HepG2 (cell line): ENCODE measurements at places on chromosomes 13 and 19. TPM values are rescaled to one million over a fixed set of nuclear protein-coding genes. Genes with fewer than 3 reads are reported as not detected.

KCNJ14 gene
- 0.46 and 0.51 TPM in 2 replicates for polyA plus RNA-seq

ZNF439 gene
- 2.9 TPM in 2 replicates for polyA plus RNA-seq

ZNF418 gene
- polyA plus RNA-seq, result 0.03 and 0.07 TPM in 2 replicates

C13orf42 gene
- polyA plus RNA-seq, result not detected in 2 replicates

ACTMAP gene
- polyA plus RNA-seq, result 7.9 and 11.3 TPM in 2 replicates

SCGB2B2 gene
- 0.03 and 0.12 TPM in 2 replicates for polyA plus RNA-seq

SLC7A10 gene
- polyA plus RNA-seq, result 1.1 TPM in 2 replicates

LHB gene
- 0.82 TPM in 1 of 2 replicates, not detected in the other for polyA plus RNA-seq

TYK2 gene
- polyA plus RNA-seq, result 38.8 and 40.8 TPM in 2 replicates

ZNF627 gene
- polyA plus RNA-seq, result 4.2 and 4.5 TPM in 2 replicates

ALOX5AP gene
- 0.50 and 1.2 TPM in 2 replicates for polyA plus RNA-seq

GARIN5A gene
- not detected in 2 replicates for polyA plus RNA-seq

PABPC3 gene
- polyA plus RNA-seq, result 0.07 and 0.09 TPM in 2 replicates

ZNF90 gene
- polyA plus RNA-seq, result 1.4 and 2.1 TPM in 2 replicates

MYH14 gene
- polyA plus RNA-seq, result 5.8 and 8.0 TPM in 2 replicates

TRPM4 gene
- 4.3 and 6.3 TPM in 2 replicates for polyA plus RNA-seq

PTH2 gene
- not detected in 2 replicates for polyA plus RNA-seq

NCAN gene
- 0.05 TPM in 1 of 2 replicates, not detected in the other for polyA plus RNA-seq

ZNF529 gene
- 10.6 and 10.7 TPM in 2 replicates for polyA plus RNA-seq

FCAR gene
- not detected in 2 replicates for polyA plus RNA-seq

HIPK4 gene
- 0.03 TPM in 1 of 2 replicates, not detected in the other for polyA plus RNA-seq

ZNF665 gene
- 0.30 and 0.45 TPM in 2 replicates for polyA plus RNA-seq

F10 gene
- polyA plus RNA-seq, result 237 and 317 TPM in 2 replicates

ZNF724 gene
- 1.1 and 1.5 TPM in 2 replicates for polyA plus RNA-seq

SLC25A42 gene
- polyA plus RNA-seq, result 12.8 and 13.0 TPM in 2 replicates

ZNF431 gene
- polyA plus RNA-seq, result 4.4 TPM in 2 replicates

KIR3DL1 gene
- not detected in 2 replicates for polyA plus RNA-seq
